ENCODE measurements at places on chromosomes 2 and 18.

GRCh38 chr2:102291319-102292075, 19.9 kb upstream of the IL1RL1 start:
- peak; percentile 62 for DNase-seq

GRCh38 chr2:69088466-69088865, 75.5 kb downstream of the ANTXR1 start:
- peak; percentile 37 for DNase-seq

- DNase-seq = no peak
Measured at GRCh38 chr2:32534831-32535230, 93.0 kb upstream of the TTC27 start.

- no peak for DNase-seq
Measured at GRCh38 chr2:134150760-134151159, 103.1 kb upstream of the MGAT5 start.

GRCh38 chr2:218392891-218393462, 6.7 kb upstream of the CTDSP1 start:
- peak; percentile 11 for DNase-seq

GRCh38 chr18:76383636-76384035, 111.4 kb downstream of the ZNF516 start:
- no peak for DNase-seq

DNA sequence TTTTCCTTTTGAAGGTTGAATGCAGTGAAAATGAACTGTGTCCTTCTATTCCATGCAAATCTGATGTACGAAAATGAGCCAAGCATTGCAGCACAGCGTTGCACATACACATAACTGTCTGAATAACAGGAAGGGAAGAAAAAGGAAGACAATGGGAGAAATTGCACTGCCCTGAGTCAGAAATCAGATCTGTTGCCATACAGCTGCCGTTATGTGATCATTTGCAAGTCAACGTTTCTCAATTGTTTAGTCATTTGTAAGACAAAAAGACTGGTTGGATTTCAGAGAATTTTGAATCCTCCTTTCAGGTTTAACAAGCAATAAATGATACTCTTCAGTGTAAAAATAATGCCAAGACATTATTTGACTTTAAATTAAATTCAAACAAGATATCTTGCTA, 284.1 kb downstream of the DSEL start:
- DNase-seq = peak; percentile 31

DNA sequence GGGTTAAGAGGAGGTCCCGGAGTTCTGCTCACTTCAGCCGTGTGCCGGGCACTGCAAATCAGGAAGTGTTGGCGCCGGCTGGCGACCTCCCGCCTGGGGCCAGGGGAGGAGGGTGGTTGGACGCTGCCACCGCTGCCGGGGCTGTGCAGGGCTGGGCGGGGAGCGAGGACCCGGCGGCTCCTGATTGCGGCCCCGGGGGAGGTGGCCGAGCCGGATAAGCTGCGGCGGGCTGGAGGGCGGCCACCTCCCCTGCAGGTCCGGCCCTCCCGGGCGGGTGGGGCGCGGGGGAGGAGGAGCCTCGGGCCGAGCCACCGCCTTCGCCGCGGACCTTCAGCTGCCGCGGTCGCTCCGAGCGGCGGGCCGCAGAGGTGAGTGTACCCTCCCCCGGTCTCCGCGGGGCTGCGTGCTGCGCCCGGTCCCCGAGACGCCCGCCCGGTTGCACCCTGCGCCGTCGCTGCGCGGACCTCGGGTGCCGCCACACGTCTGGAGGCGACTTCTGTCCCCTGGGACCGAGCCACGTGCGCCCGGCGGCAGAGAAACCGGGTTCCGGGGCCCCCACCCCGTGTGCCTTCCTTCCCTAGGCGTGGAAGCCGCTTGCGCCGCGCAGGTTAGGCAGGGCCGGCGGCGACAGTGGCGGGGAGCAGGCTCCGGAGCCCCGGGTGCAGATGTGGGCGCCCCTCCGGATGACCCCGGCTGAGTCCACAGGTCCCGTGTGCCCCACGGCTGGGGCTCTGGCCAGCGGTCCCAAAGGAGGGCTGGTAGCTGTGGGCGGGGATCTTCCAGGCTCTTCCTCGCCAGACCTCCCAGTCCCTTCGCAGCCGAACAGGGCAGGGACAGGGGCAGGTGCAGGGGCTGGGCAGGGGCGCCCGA, at the start of gene STEAP3:
TSS of gene STEAP3 (plus strand) at position 314 of the 870 bp plus-strand sequence. CDS start 7,179 bp downstream, outside the sequence.
- peak; percentile 61 for DNase-seq

- peak; percentile 21 for DNase-seq
Measured at GRCh38 chr2:60612033-60612432, 58.6 kb upstream of the BCL11A start.

GRCh38 chr18:1522249-1522615, 617.6 kb downstream of the ADCYAP1 start:
- no peak for DNase-seq

- peak; percentile 91 for DNase-seq
Measured at GRCh38 chr2:16625201-16625729, 40.4 kb downstream of the CYRIA start.

GRCh38 chr2:4553241-4553640, 849.9 kb downstream of the DCDC2C start:
- DNase-seq = no peak

- peak; percentile 83 for DNase-seq
Measured at GRCh38 chr18:2627821-2628276, 27.7 kb upstream of the SMCHD1 start.

- no peak for DNase-seq
Measured at GRCh38 chr18:7470101-7470500, 97.0 kb upstream of the PTPRM start.

- DNase-seq = no peak
Measured at GRCh38 chr2:10549195-10549594, 101.1 kb upstream of the ODC1 start.

DNA sequence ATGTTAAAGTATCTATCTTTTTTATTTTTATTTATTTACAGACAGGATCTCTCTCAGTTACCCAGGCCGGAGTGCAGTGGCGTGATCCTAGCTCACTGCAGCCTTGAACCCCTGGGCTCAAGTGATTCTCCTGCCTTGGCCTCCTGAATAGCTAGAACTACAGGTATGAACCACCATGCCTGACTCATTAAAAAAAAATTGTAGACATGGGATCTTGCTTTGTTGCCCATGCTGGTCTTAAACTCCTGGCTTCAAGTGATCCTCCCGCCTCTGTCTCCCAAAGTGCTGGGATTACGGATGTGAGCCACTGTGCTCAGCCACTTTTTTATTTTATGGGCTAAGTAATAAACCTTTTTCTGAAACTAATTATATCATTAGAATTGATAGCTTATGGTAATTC, 7.1 kb downstream of the MFSD6 start:
- no peak for DNase-seq

- DNase-seq = no peak
Measured at GRCh38 chr2:210224591-210224940, 681 bp downstream of the ACADL start.

DNA sequence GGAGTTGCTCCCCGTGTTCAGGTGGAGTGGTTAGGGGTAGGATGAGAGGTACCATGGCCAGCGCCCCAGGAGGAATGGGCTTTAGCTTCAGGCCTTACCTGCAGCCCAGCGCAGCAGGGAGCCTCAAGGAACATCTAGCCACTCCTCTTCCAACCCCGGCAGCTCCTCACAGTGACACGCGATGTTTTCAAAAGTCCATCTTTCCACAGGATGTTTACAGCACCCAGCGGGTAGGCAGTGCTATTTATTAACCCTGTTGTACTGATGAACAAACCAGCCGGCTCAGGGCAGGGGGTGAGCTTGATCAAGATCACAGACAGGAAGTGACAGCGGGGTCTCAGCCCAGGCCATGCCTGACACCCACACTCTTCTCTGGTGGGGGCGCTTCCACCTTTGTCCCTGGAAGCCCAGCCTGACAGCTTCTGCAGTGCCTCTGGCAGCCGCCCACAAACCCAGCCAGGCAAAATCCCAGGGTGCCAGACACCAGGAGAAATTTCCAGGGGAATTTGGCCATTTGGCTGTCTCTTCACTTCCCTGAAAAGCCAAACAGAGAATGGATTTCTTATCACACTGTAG, 18.4 kb upstream of the PRLH start:
- DNase-seq = no peak

- no peak for DNase-seq
Measured at GRCh38 chr2:237120916-237121315, 35.2 kb downstream of the COPS8 start.

- no peak for DNase-seq
Measured at GRCh38 chr18:27787547-27787946, 389.4 kb downstream of the CDH2 start.

- no peak for DNase-seq
Measured at GRCh38 chr2:955829-956731, 5.4 kb downstream of the SNTG2 start.

GRCh38 chr2:234701421-234701820, 204.5 kb upstream of the ARL4C start:
- DNase-seq = no peak

DNA sequence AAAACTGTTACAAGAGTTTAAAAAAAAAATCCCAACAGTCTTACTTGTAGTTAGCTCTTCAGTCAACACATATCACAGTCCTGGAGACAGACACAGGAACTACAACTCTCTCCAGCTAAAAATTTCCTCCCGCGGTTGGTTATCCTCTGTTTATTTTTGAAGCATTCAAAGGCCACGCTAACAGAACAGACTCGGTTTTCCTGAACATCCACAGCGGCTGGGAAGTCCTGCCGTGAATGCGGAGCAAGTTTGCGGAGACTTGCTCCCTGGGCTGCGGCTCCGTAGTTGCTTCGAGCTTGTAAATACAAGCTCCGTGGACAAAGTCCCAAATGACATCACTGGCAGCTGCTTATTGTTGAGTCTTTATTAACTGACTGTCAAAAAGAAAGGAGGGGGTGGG, at the start of gene NCKAP5:
TSS of gene NCKAP5 (minus strand) at position 292 of the 400 bp plus-strand sequence. CDS start 50,937 bp downstream, outside the sequence.
- DNase-seq = no peak

DNA sequence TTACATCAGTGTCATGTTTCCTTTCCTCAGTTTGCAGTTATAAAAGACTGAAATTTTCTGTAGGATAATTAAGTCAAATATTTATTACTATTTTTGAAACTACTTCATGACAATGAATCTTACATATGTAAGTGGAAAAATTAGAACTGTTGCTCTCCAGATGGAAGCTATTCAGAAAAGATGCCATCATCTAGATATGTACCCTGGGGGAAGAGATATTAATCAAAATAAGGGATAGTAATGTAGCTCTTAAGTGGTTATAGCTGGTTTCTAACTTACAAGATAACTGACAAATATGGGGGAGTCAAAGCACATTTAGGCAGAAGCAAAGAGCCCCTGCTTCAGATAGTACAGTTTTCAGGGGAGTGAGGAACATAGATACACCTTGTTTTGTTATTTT, 38.1 kb upstream of the PAX3 start:
- no peak for DNase-seq

DNA sequence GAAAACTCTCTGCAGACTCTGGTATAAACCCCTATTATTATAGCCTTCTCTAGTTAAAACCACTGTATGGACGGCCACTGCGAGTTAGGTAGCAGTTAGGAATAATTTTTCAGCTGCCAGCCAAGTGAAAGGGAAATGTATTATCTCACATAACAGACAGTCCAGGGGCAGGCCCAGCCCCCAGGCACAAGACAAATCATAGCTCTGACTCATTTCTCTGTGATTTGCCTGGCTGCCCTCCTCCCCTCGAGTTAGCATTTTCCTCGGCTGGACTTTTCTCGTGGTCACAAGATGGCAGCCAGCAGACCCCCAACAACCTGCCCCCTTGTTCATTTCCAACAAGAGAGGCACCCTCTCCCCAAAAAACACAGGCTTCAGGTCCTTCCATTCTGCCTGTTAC, 10.5 kb downstream of the VIT start:
- DNase-seq = peak; percentile 20

- no peak for DNase-seq
Measured at GRCh38 chr2:56812432-56812831, 628.6 kb downstream of the CCDC85A start.

DNA sequence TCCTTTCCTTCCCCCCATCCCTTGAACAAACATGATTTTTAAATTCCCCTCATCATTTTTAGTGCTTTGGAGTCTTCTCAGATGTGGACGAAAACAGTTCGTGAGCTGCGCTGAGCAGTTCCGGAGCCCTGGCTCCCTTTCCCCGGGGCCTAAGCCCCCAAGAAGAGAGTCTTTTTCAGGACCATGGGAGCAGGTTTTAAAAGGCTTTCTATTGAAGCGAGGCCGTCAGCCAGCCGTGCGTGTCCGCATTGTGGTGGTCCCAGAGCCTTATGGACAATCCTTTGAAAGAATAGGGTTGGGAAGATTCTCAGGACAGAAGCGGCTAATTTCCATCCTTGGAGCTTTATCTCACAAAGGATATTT, 290.7 kb downstream of the SOX11 start:
- DNase-seq = no peak

DNA sequence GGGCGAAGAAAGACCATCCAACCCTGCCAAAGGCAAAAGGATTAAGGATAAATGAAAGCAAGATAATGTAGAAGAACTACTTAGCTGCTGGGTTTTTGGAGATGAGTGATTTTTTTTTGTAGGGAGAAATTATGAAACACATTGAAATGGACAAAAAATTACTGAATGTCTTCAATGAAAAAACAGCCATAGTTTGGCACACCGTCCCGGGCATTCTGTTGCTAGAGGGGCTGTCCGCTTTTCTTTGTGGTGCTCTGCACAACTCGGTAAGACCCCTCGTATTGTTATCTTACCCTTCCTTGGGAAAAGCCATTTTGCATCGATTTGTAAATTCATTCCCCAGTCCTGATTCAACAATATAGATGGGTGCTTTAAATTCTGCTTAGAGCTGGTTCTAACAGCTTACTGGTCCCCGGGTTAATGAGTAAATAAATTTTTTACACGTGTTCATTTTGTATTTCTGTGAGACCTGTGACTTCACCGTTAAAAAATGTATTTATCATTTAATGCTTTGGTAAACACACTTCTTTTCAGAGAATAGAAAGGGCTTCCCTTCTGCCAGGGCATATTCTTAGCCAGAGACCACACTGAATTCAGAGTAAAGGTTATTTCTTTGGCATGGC, 912 bp upstream of the LAPTM4A start:
- DNase-seq = no peak

DNA sequence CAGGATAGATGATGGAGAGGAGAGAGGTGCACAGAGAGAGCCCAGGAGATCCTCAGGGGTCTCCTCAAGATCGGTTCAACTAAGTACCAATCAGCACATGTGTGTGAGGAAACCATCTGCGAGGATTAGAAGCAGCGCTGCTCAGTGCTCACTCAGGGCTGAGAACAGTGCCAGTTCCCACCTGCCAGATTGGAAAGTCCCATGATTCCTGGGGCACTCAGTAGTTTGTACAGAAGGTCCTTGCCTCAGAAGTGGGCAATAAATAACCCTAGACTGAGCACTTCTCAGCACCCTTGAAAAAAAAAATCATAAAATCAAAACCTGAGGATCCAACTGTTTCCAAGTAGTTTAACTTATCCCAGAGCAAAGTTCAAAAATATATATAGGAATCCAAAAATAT, 53.8 kb downstream of the SEMA4F start:
- DNase-seq = peak; percentile 16

DNA sequence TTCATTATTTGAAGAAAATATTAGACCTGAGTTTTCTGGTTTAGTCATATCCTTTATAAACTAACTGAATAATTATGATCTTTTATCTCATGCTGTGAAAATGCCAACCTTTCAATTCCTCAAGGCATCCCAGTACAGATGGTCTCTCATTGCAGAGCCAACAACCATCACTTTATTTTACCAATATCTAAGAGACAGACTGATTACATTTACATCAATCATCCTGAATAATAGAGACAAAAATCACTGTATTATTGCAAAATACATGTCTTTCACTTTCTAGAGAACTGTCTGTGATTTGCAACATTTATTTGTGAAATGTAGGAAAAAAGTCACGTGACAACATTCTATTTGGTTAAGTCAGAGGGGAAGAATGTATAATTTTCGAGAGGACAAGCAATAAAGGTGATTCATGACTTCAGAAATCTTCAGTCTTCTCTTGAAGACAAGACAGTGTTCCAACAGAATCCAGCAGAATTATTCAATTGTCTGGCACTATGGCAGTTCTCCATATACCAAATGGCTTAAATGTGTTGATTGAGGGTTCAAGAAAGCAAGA, 503.6 kb upstream of the SYT4 start:
- no peak for DNase-seq

Measured in suppressor macrophage treated with lipopolysaccharide for 1 hour (primary cell).